ENCODE measurements at places on chromosomes 1 and 21.
A peak's percentile ranks its signal among the peaks of the same experiment; 100 is the strongest.

GRCh38 chr1:158003406-158003800 is 10.0 kb downstream of the KIRREL1 start:
- H3K27me3 ChIP-seq: peaks cover 18% of the 10 kb centered on the region
- DNase-seq: no peak
- no peaks in the 10 kb centered on the region for H3K36me3 ChIP-seq
- H3K27ac ChIP-seq: no peak overlapping the region
- no peaks in the 10 kb centered on the region for H3K4me1 ChIP-seq
- H3K4me3 ChIP-seq: no peak overlapping the region

- H3K27ac ChIP-seq: no peak overlapping the region
- no peaks in the 10 kb centered on the region for H3K36me3 ChIP-seq
- peaks cover 6% of the 10 kb centered on the region for H3K27me3 ChIP-seq
- peaks cover 3% of the 10 kb centered on the region for H3K4me1 ChIP-seq
Measured at GRCh38 chr1:185961664-185962063, 227.5 kb downstream of the HMCN1 start.

DNA sequence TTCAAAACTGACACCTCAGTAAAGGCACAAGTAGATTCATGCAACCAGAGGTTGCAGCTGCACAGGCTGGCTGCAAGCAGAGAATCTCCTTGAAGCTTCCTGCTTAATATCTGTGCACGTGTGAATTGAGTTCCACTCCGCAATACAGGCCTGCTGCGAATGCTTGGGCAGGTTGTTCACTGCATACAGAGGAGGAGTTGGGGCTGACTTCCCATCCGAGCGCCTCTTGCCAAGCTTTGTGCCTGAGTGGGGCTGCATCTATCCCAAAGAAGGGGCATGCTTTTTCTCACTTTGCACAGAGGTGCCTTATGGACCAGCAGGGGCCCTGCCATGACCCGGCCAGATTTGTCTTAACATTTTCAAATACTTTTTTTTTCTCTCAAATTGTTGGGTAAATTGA is 17.9 kb upstream of the PADI1 start:
- peaks cover 2% of the 10 kb centered on the region for H3K36me3 ChIP-seq
- no peaks in the 10 kb centered on the region for H3K27me3 ChIP-seq
- no peak for DNase-seq
- H3K4me3 ChIP-seq: no peak overlapping the region
- no peak overlapping the region for H3K27ac ChIP-seq

- no peak overlapping the region for H3K27ac ChIP-seq
- no peak overlapping the region for H3K4me3 ChIP-seq
- peaks cover 23% of the 10 kb centered on the region for H3K36me3 ChIP-seq
- no peak for DNase-seq
- peaks cover 7% of the 10 kb centered on the region for H3K4me1 ChIP-seq
- H3K27me3 ChIP-seq: no peaks in the 10 kb centered on the region
Measured at GRCh38 chr1:21251773-21252471, 38.3 kb downstream of the ECE1 start.

- no peak overlapping the region for H3K27ac ChIP-seq
- no peaks in the 10 kb centered on the region for H3K27me3 ChIP-seq
- no peak overlapping the region for H3K4me3 ChIP-seq
- H3K36me3 ChIP-seq: peaks cover 54% of the 10 kb centered on the region
- H3K4me1 ChIP-seq: no peaks in the 10 kb centered on the region
- DNase-seq: no peak
Measured at GRCh38 chr1:22507587-22507986, 55.7 kb upstream of the EPHA8 start.

- no peak for DNase-seq
- H3K36me3 ChIP-seq: no peaks in the 10 kb centered on the region
- H3K27me3 ChIP-seq: peaks cover 12% of the 10 kb centered on the region
- no peak overlapping the region for H3K4me3 ChIP-seq
- no peak overlapping the region for H3K27ac ChIP-seq
Measured at GRCh38 chr1:242449661-242450060, 74.8 kb downstream of the PLD5 start.

DNA sequence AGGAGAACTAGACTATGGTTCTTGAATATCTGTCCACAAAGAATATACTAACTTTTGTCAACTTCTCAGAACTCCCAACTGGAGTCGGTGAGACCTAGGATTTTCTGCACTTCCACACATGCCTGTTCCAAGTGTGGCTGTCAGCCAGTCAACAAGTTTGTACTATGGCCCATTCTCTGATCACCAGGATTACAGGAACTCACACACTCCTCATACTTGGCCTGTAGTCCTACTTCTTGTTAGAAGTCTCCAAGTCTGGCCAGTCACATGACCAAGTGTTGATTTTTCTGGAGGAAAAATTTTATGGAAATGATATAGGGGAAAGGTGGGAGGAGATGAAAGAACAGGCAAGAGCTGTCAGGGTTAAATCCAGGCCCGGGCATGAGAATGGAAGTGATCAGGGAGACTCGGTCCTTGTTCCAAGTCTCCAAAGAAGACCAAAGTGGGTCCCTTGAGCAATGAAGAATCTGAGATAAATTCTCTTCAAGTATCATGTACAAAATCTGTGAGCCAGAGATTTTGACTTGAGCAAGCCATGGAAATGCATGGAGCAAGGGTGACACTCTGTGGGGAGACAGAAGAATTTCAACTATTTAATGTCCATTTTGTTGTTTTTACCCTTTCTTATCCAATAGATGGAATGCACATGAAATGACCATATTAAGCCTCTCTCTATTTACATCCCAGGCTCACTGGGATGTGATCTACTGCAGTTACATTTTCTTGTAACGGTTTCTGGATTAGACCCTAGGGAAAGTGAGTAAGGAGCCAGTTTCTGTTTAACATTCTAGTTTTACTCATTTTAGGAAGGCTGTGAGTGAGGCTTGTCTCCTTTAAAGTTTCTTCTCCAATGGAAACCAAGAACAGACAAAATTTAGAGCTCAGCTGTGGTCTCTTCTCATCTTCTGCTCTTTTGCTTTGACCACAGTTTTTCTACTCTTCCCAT is 320.9 kb downstream of the ASTN1 start:
- no peaks in the 10 kb centered on the region for H3K36me3 ChIP-seq
- H3K4me3 ChIP-seq: no peak overlapping the region
- H3K27ac ChIP-seq: no peak overlapping the region
- DNase-seq: no peak

DNA sequence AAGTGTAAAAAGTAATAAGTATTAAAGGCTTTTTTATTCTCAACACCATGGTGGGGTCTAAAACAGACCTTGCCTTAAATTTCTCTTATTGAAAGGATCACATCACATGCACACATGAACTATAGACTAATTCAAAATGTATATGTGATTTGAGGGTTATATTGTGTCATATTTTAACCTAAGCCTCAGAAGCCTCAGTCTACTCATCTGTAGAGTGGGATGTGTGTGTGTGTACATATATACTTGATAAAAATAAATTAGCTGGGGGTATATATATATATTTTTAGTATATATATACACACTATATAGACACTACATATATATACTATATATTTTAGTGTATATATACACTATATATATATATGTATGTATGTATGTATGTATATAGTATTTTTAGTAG is 58.8 kb downstream of the KCTD3 start:
- no peaks in the 10 kb centered on the region for H3K27me3 ChIP-seq
- no peak overlapping the region for H3K4me3 ChIP-seq
- DNase-seq: no peak
- no peak overlapping the region for H3K27ac ChIP-seq
- H3K4me1 ChIP-seq: no peaks in the 10 kb centered on the region

GRCh38 chr21:28112511-28112910 is 880.2 kb downstream of the LTN1 start:
- DNase-seq: no peak
- no peaks in the 10 kb centered on the region for H3K27me3 ChIP-seq
- H3K36me3 ChIP-seq: no peaks in the 10 kb centered on the region

GRCh38 chr1:186492531-186493291 is 31.8 kb upstream of the PDC start:
- H3K27ac ChIP-seq: no peak overlapping the region
- no peak for DNase-seq
- no peak overlapping the region for H3K4me3 ChIP-seq
- H3K27me3 ChIP-seq: no peaks in the 10 kb centered on the region

DNA sequence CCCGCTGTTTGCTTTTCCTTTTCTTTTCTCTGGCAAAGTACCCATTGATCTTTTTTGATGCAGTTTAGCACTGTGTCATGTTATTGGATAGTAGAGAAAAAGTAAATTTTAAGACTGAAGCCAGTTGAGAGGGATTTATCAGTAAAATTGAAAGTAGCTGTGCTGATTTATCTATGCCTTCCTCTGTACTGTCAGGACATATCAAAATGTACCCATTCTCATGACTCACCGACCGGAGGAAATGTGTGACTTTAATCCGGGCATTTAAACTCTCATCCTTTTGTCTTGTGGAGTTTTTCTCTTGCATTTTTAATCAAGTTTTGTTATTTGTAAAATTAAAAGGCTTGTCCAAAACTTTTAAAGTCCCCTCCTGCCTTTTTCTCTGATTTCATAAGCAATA is 276.6 kb upstream of the FMN2 start:
- H3K36me3 ChIP-seq: no peaks in the 10 kb centered on the region
- H3K27me3 ChIP-seq: no peaks in the 10 kb centered on the region
- H3K27ac ChIP-seq: no peak overlapping the region
- no peak for DNase-seq
- H3K4me3 ChIP-seq: no peak overlapping the region

DNA sequence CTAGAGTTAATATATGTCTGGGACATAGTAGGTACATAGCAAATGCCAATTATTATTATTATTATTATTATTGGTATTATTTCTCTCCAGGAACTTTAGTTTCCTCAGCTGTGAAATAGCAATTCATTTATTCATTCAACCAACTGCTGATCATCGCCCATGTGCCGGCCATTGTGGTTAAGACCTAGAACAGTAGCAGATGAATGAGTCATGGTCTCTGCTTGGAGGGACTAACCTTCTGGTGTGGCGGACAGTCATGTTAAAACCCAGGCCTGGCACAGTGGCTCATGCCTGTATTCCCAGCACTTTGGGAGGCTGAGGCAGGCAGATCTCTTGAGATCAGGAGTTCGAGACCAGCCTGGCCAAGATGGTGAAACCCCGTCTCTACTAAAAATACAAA is 23.8 kb upstream of the LDLRAP1 start:
- H3K27me3 ChIP-seq: peaks cover 2% of the 10 kb centered on the region
- no peak overlapping the region for H3K4me3 ChIP-seq
- no peak overlapping the region for H3K27ac ChIP-seq
- no peaks in the 10 kb centered on the region for H3K36me3 ChIP-seq
- H3K4me1 ChIP-seq: peaks cover 6% of the 10 kb centered on the region

- no peak overlapping the region for H3K4me3 ChIP-seq
- no peaks in the 10 kb centered on the region for H3K27me3 ChIP-seq
- DNase-seq: no peak
- H3K27ac ChIP-seq: peak overlapping the region; percentile 12
Measured at GRCh38 chr1:221841251-221841982, 99.5 kb upstream of the DUSP10 start.

GRCh38 chr1:83547901-83548300 is 451.0 kb downstream of the TTLL7 start:
- H3K27me3 ChIP-seq: peaks cover 6% of the 10 kb centered on the region
- no peaks in the 10 kb centered on the region for H3K4me1 ChIP-seq
- H3K27ac ChIP-seq: no peak overlapping the region
- H3K36me3 ChIP-seq: no peaks in the 10 kb centered on the region

DNA sequence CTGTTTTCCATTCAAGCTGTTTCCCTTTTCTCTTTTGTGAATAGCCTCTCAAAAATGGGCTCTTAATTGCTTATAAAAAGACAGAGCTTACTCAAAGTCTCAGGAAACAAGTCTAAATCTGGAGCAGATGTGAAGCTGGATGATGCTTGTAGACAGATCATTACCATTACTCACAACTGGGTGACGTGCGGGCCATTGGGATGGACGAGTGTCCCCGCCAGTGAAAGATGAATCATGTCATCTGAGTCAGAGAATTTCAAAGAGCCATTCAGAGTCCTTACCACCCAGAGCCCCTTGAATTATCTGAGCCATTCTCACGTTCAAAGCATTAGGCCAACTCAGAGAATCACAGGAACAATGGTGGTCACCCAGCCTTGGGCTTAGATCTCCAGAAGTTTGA is 134.6 kb downstream of the HUNK start:
- H3K27me3 ChIP-seq: peaks cover 11% of the 10 kb centered on the region
- H3K36me3 ChIP-seq: peaks cover 1% of the 10 kb centered on the region
- no peak for DNase-seq

DNA sequence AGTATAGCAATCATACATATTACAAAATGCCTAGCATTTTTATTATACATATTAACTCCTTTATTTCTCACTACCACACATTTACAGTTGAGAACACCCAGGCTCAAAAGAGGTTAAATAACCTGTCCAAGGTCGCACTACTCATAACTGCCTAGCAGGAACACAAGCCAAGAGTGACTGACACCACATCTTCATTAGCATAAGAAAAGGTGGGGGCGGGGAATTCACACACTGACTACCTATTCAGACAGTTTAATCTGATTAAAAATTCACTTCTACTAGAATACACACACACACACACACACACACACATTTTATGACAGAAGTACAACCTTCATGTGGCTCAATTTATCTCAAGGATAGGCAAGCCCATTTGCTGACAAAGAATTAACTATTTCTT is 77.8 kb upstream of the CACHD1 start:
- H3K27me3 ChIP-seq: peaks cover 5% of the 10 kb centered on the region
- H3K4me1 ChIP-seq: no peaks in the 10 kb centered on the region
- DNase-seq: no peak
- no peak overlapping the region for H3K4me3 ChIP-seq

- peaks cover 8% of the 10 kb centered on the region for H3K27me3 ChIP-seq
- H3K36me3 ChIP-seq: peaks cover 2% of the 10 kb centered on the region
- peaks cover 9% of the 10 kb centered on the region for H3K4me1 ChIP-seq
- DNase-seq: no peak
- no peak overlapping the region for H3K4me3 ChIP-seq
- H3K27ac ChIP-seq: peak overlapping the region; percentile 48
Measured at GRCh38 chr1:212596798-212597197, 11.8 kb upstream of the ATF3 start.

- no peaks in the 10 kb centered on the region for H3K36me3 ChIP-seq
- H3K4me1 ChIP-seq: no peaks in the 10 kb centered on the region
- DNase-seq: no peak
- H3K27ac ChIP-seq: no peak overlapping the region
- H3K27me3 ChIP-seq: peaks cover 2% of the 10 kb centered on the region
- no peak overlapping the region for H3K4me3 ChIP-seq
Measured at GRCh38 chr1:80047791-80048190, 1041.3 kb upstream of the ADGRL4 start.

Data from memory B cell (primary cell).